ENCODE measurements at places on chromosomes 2 and 18. TPM values are rescaled to one million over a fixed set of nuclear protein-coding genes. Genes with fewer than 3 reads are reported as not detected.

DNA sequence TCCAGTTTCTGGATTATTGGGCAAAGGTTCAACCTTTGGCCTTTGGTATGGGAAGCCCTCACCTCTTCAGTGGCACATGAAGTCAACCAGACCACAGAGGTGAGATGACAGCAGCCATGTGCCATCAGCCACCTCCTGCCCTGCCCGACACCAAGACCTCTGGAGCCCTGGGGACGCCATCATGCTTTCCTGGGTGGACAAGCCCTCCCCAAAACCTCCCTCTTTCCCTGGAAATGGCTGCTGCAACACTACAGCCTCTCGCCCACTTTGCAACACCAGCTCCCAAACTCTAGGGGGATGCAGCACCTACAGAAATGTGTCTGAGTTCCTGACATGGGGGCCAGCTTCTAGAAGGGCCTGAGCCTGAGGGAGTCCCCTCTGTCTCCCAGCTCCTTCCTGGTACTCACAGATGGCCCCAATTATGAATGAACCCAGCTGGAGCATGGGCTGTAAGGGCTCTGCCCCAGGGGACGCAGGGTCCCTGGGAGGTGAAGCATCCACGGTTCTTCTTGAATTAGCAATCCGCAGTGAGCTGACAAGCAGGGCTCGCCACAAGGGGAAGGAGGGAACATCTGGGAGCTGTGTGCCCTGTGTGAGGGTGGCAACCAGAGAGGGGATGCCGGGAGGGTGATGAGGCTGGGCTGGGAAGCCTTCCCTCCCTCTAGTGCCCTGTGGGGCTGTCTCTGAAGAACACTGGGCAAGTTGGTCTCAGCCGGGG is 268.5 kb upstream of the HDAC4 start:
- no peak for DNase-seq

DNA sequence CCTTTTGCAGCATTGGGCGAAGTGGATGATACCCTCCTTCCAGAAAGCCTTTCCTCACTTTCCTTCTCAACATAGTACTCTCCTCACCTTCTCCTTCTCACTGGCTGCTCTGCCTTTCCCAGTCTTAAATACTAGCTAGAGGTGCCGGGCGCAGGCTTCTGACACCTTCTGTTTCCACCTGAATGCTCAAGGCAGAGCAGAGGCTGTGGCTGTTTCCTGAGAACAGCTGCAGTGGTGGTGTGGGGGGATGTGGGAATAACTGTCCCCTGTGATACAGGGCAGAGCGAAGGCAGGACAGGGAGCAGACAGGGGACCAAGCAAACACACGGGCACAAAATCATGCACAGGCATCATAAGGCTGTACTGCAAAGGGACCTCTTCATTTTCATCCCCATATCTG is 303.1 kb downstream of the SS18 start:
- no peak for DNase-seq

The LRP1B gene
- polyA plus RNA-seq, result not detected

The ABCB11 gene
- polyA plus RNA-seq, result not detected

The WNT10A gene
- not detected for polyA plus RNA-seq

- no peak for DNase-seq
Measured at GRCh38 chr2:219472629-219473187, 26.0 kb upstream of the GMPPA start.

DNA sequence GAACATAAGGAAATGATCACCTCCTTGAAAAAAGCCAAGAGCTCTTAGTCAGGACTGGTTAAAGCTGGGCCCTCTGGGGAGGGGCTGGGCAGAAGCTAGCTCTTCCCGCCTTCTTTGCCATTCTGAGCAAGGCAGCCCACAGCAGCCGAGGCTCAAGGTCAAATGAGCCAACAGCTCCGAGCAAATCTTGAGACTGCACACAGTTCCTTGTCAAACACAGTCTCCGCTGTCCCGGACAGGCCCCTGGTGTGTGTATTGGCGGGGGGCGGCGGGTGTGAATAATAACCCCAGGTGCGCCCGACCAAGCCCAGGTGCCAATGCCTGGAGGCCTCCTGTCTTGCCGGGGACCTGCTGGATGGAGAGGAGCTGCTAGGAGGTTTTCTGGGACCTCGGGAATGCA is 46.4 kb upstream of the ACAA2 start:
- no peak for DNase-seq

- peak; percentile 12 for DNase-seq
Measured at GRCh38 chr2:26068602-26069298, 34.9 kb downstream of the RAB10 start.

GRCh38 chr2:24200799-24201198 is 25.9 kb downstream of the FAM228A start:
- DNase-seq, result no peak

The PSMD1 gene
- 35.1 TPM for polyA plus RNA-seq

DNA sequence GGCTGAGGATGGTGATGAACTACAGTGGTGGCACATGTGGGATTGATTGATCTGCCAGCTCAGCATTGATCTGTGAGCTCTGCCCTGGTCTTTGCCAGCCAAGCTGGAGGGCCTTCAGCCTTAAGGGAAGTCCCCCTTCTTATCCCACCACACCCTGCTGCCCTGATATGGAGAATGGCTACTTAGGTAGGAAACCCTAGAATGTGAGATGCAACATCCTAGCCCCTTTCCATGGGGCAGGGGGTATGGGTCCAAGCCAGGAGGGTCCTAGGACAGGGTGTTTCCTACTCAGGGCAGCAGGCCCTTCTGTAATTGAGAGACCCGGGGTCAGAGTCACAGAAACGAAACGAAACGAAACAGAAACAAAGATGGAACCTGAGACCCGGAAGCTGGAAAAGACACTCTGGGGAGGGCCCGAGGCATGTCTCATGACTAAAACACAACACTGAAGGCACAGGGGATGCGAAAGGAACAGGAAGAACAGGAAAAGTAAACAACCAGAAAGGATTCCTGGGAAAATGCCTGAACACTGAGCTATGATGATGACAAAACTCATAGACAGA is 16.9 kb upstream of the SULT1C2 start:
- DNase-seq, result no peak

DNA sequence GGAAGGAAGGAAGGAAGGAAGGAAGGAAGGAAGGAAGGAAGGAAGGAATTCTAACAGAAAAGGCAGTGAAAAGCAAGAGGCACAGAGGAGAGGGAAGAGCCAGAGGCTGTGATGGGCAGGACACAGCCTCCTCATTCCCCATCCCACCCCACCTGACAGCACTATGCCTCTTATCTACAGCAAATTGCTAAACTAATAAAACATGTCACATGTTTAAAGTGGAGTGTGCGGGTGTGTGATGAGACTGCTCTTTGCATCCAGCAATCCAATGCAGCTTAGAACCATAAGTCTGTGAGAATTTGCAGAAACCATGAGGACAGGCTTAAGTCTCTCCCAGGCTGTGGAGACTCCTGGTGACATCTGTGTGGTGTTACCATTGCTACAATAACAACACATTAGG is 108.4 kb upstream of the ALK start:
- DNase-seq, result no peak

The RUFY4 gene
- polyA plus RNA-seq, result not detected

DNA sequence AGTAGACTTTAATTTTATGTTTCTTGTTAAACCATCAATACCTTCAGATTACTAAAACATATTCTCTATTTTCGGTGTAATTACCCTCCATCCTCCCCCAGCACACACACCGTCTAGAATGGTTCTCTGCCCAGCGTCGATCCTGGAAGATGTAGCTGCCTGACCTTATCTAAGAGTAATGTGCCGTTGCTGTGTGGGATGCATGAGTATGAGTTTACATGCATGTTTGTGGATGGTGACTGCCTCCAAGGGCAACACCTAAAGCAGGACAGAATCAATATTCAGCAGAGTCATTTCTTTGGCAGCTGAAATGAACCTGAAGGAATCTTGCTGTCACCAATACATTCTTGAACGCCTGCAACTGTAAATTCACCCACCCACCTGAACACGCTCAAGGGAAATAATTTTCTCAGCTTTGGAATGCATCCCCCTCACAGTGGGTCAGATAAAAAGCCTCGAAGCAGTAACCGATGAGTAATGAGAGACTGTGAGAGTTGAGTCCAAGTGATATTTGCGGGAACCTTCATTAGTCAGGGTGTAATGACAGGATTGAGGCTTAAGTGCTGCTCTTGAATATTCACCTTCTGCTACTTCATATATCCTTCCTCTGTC is 155.8 kb upstream of the RND3 start:
- no peak for DNase-seq

- no peak for DNase-seq
Measured at GRCh38 chr2:7205151-7205830, 288.1 kb downstream of the RNF144A start.

GRCh38 chr2:229805559-229805958 is 91.2 kb upstream of the DNER start:
- no peak for DNase-seq

The FLACC1 gene
- polyA plus RNA-seq, result 0.94 TPM

DNA sequence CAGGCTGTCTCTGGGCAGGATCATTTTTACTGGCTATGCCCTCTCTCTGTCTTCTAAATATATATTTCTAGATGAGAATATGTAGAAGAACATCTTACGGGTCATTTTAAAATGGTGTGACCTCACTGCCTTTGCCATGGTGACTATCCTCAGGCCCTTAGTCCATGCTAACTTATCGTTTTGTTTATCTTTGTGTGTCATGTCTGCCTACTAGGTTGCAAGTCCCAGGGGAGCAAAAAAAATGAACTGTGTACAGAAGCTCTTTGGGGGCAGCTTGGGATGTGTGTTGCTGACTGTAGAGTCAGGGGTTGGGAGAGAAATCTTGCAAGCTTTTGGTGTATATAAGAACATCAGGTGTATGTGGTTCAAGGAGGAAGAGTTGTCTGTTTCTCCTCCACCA is 11.0 kb downstream of the CPSF3 start:
- no peak for DNase-seq

GRCh38 chr2:58063641-58064040 is 17.0 kb downstream of the VRK2 start:
- DNase-seq, result no peak

DNA sequence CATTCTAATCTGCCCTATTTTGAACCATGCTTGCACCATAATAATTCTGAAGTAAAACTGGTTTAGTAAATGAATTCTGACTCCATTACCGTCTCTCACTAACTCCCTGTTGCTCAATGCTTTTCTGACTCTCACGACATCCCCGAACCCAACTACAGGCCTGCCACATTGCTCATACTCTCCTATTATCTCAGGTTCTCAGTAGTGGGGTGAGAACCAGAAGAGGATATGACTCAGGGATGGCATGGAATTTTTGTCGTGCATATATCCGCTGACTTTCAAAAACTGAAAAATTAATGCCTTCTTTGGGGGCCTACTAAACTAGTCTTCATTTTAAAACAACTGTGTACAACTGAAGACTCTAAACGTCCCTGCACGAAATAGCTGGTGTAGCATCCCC is 34.3 kb downstream of the NETO1 start:
- no peak for DNase-seq

The ATP8B1 gene
- polyA plus RNA-seq, result not detected
